ENCODE measurements at places on chromosomes 7 and 10. TPM values are rescaled to one million over a fixed set of nuclear protein-coding genes. Genes with fewer than 3 reads are reported as not detected.

GRCh38 chr10:69434169-69434568 lies 17.1 kb upstream of the TSPAN15 start:
- no peaks in the 10 kb centered on the region for H3K36me3 ChIP-seq
- no peaks in the 10 kb centered on the region for H3K27me3 ChIP-seq
- no peak overlapping the region for H3K27ac ChIP-seq
- DNase-seq, result no peak
- H3K4me3 ChIP-seq, result no peak overlapping the region
- no peaks in the 10 kb centered on the region for H3K4me1 ChIP-seq

DNA sequence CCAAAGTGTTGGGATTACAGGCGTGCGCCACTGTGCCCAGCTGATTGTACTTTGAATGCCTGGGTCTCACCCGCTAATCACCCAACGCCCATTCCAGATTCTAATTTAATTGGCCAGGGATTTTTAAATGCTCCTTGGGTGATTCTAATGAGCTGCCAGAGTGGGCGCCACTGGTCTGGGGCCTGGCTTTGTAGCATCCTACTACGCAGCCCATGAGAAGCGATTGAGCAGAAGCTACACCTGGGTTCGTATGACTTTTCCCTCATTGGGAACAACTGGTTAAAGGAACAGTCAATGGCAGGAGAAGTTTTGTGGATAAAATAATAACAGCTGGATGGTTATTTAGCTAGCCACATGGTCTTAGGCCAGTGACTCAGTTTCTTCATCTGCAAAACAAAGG lies 108.0 kb downstream of the SPAG6 start:
- DNase-seq, result no peak
- no peaks in the 10 kb centered on the region for H3K27me3 ChIP-seq
- no peak overlapping the region for H3K27ac ChIP-seq

The GPR26 gene
- not detected for total RNA-seq

The ELAPOR2 gene
- 10.1 TPM for total RNA-seq

DNA sequence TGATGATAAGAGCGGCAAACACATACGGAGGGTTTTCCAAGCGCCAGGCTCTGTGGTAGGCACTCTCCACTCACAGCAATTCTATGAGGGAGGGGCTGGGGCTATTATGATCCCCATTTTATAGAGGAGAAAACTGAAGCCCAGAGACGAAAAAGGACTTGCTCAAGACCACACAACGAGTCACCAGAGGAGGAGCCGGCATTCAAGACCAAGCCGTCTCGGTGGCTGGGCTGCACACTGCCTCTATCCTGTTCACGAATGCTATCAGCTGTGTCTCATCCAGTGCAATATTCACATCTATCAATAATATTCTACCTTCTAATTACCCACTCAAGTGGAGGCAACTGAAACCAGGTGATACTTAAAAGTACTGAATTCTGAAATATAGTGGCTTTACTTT lies 67.8 kb upstream of the NMT2 start:
- no peaks in the 10 kb centered on the region for H3K36me3 ChIP-seq
- H3K4me3 ChIP-seq, result no peak overlapping the region
- no peaks in the 10 kb centered on the region for H3K27me3 ChIP-seq
- DNase-seq, result no peak
- H3K27ac ChIP-seq, result no peak overlapping the region
- no peaks in the 10 kb centered on the region for H3K4me1 ChIP-seq

The SLC26A3 gene
- total RNA-seq, result 0.23 TPM

DNA sequence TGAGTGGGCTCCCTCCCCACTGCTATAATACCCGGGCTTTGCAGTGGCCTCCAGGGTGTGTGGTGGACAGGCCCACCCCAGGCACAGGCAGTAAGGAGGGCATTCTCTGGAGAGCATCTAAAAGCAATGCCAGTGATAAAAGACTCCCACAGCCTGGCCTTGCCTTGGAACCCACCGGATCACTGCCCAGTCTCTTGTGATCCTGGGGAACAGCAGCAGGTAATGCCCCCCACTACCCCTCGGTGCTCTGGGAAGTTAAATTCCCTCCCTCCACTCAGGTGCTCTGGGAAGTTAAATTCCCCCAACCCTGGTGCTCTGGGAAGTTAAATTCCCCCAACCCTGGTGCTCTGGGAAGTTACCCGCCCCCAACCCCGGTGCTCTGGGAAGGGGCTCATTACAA lies 565.2 kb downstream of the TCERG1L start:
- H3K27ac ChIP-seq, result no peak overlapping the region
- H3K36me3 ChIP-seq, result no peaks in the 10 kb centered on the region
- DNase-seq, result no peak
- H3K4me3 ChIP-seq, result no peak overlapping the region
- H3K27me3 ChIP-seq, result no peaks in the 10 kb centered on the region
- H3K4me1 ChIP-seq, result no peaks in the 10 kb centered on the region

The GPR22 gene
- not detected for total RNA-seq

The DPP6 gene
- 4.8 TPM for total RNA-seq

DNA sequence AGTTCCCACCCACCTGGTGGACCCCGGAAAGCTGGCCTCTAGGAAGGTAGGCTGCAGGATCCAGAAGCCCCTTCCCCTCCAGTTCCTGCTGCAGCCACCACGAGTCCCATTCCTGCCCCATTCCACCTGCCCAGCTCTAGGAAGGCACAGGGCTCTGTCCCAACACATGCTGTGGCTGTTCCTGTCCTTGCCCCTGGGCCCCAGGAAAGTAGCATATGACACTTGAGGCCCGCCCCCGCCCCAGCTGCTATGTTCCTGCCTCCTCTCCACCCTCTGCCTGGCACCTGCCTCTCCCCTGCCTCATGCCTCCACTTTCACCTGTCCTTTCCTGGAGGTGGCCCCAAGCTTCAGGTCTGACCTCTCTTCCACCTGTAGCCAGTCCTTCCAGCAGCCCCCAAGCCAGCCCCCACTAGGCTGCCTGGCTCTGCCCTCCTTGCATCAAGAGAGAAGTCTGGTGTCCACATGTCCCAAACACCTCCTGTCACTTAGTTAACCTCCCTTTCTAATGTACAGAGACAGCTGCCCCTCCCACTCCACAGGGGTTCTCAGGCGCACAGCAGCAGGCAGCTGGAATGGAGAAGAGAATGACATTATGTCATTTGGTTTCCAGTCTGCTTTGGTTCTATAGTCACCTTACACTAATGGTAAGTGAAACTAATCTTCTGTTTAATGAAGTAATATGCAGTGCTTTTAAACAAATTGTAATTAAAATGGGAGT lies 22.7 kb downstream of the YKT6 start:
- no peak overlapping the region for H3K4me3 ChIP-seq
- H3K27me3 ChIP-seq, result no peaks in the 10 kb centered on the region
- H3K4me1 ChIP-seq, result peaks cover 25% of the 10 kb centered on the region

Measured in pancreas (tissue), 10 donors.